ENCODE measurements at places on chromosomes 11 and 22. TPM values are rescaled to one million over a fixed set of nuclear protein-coding genes. Genes with fewer than 3 reads are reported as not detected.
A peak's percentile ranks its signal among the peaks of the same experiment; 100 is the strongest.

DNA sequence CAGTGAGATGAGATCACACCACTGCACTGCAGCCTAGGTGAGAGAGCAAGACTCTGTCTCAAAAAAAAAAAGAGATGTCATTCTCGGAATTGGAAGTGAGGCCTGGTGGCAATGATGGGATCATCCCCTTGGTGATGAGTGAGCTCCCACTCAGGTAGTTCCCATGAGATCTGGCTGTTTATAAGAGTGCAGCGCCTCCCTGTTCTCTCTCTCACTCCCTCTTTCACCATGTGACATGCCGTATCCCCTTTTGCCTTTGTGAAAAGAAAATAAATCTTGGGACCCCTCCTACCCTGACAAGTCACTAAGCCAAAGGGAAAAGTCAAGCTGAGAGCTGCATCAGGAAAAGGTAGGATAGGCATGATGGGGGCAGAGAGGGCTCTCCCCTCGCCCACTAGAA lies 28.8 kb downstream of the ZNF70 start:
- no peak for DNase-seq

DNA sequence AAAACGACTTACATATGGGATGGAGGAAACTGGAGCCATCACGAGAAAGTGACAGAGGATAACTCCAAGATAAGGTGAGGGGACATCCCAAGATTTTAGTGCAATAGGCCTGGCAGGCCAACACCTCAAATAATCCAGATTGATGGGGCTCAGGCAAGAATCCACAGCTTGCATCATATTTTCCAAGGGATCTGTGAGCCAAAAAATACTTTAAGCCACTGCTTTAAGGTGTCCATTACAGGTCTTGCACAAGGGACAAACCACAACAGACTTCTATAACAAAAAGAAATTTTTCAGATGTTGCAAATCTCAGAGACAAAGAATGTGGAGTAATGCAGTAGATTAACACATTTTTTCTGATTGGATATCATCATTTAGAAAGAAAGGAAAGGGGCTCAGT lies 45.6 kb downstream of the DENND5A start:
- peak; percentile 36 for DNase-seq

DNA sequence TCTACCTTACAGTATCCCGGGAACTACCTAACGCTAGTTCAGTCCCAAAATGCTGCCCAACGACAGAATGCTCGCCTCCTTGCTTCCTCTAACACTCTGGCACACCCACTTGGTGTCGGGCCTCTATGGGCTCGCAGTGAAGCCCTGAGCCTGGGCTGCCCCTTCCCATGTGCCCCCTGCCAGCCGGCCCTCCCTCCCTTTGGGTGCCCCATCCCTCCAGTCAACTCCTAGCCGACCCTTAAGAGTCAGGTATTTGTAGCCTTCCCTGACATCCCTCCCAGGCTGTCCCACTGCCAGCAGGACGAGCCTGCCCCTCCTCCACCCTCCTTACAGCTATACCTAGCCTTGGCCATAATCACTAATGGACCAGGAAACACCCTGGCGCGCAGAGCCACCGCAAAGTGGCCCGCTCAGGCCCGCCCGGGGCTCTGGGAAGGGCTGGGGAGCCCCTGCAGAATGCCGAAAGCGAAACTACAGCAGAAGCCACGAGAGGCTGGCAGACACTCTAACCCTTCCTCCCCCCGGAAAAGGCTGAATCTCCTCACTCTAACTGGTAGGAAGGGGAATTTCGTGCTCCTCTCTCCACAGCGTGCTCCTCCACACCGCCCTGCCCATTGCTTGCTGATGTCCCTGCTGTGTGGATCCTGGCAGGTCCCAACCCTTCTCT lies 8.2 kb downstream of the CBX7 start:
- peak; percentile 34 for DNase-seq

HTR3B gene
- 0.09 TPM for polyA plus RNA-seq

DNA sequence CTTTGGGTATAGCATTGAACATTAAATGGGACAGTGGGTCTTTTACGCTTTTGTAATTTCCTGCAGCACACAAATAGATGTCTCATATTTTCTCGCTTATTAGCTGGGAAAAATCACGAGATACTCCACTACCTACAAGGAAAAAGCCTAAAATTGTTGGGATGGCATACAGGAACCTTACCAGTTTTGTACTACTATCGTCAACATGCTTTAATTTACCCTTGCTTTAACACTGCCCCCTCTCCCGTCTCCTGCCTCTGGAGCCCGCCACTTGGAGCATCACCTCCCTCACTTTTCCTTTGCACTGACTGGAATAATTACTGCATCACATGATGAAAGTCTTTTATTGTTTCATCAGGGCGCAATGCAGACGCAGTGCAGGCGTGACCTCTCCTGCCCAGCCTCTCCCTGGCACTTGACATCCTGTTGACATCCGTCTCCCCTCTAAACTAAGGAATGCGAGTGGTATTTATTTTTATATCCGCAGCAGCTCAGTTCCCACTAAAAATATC lies 1.0 kb upstream of the FNBP4 start:
- peak; percentile 59 for DNase-seq

- DNase-seq: no peak
Observed at GRCh38 chr11:91308069-91308468, 916.5 kb upstream of the FAT3 start.

DNA sequence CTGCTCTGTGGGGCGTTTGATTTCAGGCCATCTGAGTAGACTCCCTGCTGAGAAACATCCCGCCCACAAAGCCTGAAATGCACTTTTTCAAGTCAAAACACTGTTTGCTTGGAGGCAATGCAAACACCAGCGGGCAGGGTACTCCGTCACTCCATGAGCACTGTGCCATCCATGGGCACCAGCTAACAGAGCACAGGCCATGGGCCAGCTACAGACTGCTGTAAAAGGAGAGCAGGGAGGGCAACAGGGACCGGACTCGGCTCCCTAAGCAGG lies 16.6 kb upstream of the EFCAB6 start:
- no peak for DNase-seq

DNA sequence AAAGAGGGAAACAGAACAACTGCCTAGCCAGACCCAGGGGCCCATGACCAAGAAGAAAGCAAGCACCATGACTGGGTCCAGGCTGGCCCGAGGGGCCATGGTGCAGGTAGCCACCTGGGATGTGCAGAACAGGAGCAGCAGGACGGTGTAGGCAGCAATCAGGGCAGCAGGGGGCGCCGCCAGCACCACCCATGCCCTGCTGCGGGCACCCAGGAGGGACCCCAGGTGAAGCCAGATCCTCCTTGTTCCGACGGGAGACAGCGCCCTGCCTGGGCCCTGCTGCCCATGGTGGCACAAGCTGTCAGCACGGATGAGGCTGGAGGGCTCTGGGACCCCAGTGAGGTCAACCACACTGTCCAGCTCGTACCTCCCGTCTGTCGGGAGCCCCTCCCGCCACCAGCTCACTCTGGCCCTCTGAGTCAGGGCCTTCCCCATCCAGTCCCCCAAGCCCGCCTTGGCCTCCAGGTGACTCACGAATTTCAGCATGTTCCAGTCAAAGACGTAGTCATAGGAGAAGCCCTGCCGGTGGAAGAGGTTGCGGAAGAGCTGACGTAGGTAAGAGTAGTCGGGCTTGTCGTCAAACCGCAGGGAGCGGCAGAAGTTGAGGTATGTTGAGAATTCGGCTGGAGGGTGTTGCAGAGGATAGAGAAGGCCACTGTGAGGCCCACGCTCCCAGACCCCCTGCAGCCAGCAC lies 18.8 kb downstream of the CSNK1E start:
- no peak for DNase-seq

ENTHD1 gene
- not detected for polyA plus RNA-seq

DNA sequence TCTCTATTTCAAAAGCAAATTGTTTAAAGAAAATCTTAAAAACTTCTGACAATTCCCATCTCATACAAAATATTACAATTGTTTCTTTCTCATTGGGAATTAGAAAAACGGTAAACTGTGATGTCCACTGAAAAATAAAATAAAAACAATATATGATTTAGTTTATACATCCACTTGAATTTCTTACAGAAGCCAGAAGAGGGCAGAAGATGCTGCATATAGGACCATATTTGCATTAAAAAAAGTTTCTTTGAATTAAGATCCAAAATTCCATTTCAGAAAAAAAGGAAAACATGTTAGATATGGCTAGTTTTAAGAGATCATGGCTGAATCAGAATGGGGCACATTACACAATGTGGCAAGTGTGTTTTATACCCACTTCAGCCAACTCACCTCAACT lies 39.3 kb upstream of the LRRC4C start:
- no peak for DNase-seq

RAB36 gene
- polyA plus RNA-seq: 1.9 TPM

DNA sequence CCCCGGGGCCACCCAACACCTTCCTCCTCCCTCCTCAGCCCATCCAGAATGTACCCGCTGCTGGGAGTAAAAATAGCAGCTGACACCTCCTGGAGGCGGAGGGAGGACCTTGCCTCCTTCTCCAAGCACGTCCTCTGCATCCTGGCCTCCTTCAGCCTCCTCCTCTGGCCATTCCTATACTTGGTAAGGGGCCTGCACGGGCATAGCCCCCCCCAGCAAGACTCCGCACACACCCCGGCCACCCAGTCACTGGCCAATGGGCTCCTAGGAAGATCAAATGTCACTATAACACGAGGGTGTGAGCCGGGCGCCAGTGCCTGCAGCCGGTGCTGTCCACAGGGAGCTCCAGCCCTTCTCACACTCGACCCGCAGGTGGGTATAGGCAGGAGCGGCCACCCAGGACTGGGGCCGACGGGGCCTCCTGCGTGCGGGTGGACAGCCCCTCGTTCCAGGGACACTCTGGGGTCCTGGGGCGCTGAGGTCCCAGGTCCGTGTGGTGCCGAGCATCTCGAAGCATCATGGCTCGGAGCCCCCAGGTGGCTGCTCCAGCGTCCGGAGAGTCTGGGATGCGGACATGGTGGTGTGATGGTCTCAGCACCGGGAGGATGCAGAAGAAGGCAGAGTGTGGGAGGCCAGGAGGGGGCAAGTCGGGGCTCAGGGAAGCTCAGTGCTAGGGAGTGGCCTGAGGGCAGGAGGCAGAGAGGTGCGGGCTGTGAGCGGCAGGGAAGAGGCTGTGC lies at the start of gene TNNT3:
Gene TNNT3, plus strand, starts transcription at position 313 of the 737 bp plus-strand sequence. CDS start 3,172 bp downstream, outside the sequence.
- DNase-seq: no peak

ZNF74 gene
- 14.0 TPM for polyA plus RNA-seq
